ENCODE measurements at places on chromosomes 2 and 18.

- DNase-seq, result no peak
Measured at GRCh38 chr2:10157293-10157692, 34.8 kb downstream of the RRM2 start.

- DNase-seq, result peak; percentile 65
Measured at GRCh38 chr2:84741182-84741822, 139.6 kb downstream of the TRABD2A start.

DNA sequence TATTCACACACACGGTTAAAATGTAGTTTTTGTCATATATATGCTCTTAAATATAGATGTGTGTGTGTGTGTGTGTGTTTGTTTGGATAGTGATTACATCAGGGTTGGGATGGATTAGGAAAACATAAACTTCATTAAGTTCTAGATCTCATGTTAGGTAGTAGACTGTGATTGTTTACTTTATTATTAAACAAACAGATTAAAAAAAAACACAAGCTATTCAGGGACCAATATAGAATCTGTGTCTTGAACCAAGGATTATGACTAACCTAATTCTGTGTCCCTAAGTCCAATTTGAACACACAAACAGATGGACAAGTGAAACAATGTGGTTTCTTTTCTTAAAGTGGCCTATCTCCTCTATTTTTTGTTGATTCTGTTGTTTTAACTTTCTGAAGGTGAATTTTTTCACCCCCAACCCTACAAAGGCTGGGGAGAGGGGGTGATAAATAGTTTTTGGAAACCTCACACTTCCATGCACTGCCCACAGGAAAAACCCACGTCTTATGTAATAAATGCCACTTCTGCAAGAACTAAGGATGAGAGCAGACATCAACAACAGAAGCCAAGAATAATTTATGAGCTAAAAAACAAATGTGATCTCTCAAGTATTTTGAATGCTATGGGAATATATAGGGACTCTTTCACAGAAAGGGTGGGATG lies 40.7 kb downstream of the IL1R2 start:
- DNase-seq, result no peak

DNA sequence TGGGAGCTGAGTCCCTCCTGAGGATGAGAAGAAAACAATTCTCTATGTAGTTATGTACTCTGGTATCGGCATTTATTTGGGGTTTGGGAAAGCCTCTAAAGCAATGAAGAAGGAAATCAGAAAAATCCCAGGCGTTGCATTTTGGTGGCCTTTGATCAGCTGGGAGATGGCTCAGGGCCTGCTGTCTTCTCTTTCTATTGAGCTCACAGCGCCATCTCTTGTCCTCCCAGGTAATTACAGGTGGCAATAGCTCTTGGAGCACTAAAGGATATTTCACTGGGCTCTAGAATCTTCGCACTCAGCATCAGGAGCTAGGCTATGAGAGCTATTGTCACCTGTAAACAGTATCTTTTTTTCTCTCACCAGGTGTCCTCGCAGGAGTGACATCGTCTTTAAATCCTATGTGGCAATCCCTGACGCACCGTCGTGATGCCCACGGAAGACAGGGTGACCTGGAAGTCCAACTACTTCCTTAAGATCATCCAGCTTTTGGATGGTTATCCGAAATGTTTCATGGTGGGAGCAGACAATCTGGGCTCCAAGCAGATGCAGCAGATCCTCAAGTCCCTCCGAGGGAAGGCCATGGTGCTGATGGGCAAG lies 76.1 kb upstream of the PMAIP1 start:
- no peak for DNase-seq

DNA sequence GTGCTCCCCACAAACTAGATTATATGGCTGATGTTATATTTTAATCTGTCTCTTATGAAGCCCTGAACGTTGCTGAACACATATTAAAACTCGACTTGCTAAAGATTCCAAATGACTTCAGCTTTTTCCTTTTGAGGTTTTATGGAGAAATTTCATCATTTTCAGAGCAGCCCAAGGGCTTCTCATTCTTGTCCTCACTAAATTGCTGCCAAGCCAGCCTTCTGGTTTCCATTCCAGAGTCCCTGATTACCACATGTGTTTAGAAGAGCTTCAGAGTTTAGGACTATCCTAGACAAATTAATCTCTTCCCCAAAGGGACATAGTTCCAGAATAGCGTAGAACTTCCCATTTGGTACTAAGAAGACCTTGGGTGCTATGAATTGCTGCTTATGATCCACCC lies 77.8 kb upstream of the CCDC195 start:
- no peak for DNase-seq

GRCh38 chr18:61352611-61353010 lies 19.4 kb downstream of the CDH20 start:
- DNase-seq, result no peak

DNA sequence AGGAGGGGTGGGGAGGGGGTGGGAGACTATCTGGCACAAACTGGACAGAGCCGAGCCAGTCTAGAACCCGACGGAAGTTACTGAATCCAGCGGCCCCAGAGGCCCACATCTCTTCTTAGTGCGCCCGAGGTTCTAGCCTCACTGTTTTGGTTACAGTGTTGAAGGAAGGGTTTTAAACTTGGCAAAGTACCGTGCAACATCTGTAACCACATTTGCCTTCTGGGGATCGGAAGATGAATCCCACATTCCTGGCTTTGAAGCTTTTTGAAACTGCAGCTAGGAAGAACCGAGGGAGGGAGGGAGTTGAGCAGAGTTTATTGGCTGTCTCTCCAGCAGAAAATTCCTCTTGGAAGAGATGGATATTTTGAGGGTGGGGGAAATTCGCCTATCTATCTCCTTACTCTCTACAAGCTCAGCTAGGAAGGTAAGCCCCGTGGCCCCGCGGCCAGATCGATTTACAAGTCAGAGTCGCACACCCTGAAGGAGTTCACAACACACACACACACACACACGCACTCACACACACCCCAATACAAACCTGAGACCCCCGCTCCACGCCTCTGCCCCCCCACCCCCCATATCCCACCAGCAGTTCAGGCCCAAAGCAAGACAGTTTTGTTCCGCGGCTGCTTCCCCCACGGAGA lies 1.0 kb downstream of the ACVR1 start:
- peak; percentile 7 for DNase-seq

DNA sequence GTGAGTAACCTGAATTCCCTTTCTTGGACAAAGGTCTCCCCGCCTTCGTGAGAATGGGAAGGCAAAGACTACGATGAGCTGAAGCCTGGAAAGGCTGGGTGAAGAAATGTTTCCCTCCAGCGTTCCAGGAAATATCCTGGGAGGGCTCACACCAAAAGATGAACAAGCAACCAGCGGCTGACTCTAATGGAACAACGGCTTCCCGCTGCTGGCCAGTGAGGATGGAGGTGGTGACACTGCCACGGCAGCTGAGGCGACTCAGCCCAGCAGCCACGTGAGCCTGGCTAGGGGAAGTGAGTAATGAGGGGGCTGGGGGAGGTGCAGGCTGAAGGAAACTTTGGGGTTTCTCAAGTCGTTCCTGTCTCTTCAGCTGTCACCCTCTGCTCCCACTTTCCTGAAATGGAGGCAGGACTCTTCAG lies 105.0 kb upstream of the SMAD7 start:
- DNase-seq, result peak; percentile 13

- DNase-seq, result no peak
Measured at GRCh38 chr2:198322275-198322674, 517.9 kb downstream of the PLCL1 start.

- DNase-seq, result no peak
Measured at GRCh38 chr2:149075853-149076252, 37.4 kb downstream of the LYPD6B start.

DNA sequence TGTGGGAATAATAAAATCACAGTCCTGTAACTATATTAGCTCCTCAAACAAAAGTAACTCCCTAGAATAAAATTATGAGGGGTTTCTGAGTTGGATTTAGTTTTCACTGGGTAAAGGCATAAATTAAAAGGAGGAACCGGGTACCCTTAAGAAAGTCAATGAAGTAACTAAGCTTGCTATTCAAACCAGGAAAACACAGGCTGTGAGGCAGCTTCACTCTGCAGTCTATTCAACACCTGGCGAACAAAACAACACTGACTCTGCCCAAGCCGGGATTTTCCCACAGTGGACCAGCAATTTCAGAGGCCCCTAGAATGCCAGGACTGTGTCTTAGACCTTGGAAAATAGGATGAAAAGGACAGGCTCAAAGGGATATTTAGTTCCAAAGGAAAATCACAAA lies 24.6 kb upstream of the CREB1 start:
- no peak for DNase-seq

GRCh38 chr18:3889803-3890202 lies 439.8 kb downstream of the TGIF1 start:
- no peak for DNase-seq

DNA sequence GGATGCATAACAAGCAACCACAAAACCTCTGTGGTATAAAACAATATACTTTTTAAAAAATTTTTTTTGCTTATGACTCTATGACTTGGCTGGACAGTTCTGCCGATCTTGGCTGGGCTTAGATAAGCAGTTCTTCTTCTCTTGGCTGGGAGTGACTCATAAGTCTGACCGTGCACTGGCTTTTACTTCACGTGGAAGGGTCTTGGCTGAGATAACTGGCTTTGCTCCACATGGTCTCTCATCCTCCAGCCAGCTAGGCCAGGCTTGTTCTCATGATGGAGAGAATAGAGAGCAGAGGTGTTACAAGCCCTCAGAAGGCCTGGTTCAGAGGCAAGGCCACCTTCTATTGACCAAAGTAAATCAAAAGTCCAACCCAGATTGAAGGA lies 178.9 kb upstream of the SERPINE2 start:
- DNase-seq, result no peak

DNA sequence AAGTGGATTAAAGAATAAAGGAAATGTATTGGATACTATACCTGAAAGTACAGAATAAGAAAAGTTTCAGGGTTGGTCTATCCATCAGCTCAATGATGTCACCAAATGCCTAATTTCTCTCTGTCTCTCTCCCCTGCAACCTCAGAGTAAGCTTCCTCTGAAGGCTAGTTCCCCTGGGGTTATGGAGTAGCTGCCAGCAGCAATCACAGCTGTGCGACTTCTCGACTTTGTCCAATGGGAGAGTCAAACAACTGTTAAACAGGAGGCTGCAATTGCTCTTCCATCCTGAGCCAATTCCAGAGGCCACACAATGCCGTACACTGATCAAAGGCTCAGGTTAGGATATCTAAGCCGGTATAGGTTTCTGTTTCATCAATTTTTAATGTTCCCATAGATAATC lies 95.3 kb upstream of the FANCL start:
- no peak for DNase-seq

DNA sequence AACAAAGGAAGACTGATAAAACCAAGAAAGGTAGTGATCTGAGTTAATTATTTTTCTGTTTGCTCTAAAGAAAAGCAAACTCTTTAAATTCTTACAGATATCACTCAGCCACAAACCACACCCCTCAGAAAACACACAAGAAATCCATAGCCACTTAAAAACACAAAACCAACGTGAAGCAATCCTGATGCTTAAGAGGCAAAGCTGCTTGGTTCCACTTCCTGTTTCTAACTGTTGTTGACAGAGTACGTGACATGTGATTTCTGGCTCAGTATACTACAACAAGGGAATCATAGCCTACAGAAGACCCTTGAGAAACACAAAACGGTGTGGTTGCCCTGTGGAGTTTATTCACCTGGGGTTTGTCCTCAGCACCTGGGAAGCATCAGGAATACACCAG lies 240.9 kb upstream of the APCDD1 start:
- DNase-seq, result peak; percentile 26

DNA sequence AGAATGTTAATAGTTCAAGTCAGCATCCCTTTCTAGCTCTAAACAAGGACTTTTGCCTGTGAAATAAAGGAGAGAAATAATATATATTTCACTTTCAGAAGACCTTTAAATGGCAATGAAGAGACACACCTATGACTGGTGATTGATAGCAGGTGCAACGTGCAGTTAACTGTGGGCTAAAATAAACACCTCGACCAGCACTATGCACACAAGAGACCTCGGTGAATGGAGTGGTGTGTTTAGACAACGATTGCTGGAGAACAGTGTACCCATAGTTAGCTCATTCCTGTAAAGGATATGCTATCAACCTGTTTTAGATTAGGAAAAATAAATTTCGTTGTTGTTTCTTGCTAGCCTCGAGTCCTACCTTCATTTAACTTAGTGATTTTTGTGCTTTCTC lies 143.4 kb downstream of the NR4A2 start:
- DNase-seq, result no peak

GRCh38 chr2:128721096-128721495 lies 402.4 kb upstream of the HS6ST1 start:
- DNase-seq, result no peak

DNA sequence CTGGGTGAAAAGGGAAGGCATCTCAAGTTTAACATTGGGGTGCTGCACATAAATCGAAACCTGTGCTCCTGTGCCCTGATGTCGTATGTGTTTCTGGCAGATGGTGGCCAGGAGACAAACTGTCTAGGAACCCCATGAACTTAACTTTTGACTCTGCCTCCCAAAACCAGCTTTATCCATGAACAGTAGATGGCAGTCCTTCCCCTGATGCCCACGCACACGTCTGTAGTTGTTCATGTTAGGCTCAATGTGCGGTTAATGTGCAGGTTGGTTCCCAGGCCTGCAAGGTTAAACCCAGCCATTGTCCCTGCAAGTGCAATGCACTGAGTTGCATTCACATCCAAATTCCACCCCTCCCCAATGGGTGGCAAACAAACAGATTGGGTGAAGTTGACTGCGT lies 44.1 kb upstream of the SIX3 start:
- DNase-seq, result no peak

- no peak for DNase-seq
Measured at GRCh38 chr2:152811916-152812315, 93.5 kb downstream of the ARL6IP6 start.

DNA sequence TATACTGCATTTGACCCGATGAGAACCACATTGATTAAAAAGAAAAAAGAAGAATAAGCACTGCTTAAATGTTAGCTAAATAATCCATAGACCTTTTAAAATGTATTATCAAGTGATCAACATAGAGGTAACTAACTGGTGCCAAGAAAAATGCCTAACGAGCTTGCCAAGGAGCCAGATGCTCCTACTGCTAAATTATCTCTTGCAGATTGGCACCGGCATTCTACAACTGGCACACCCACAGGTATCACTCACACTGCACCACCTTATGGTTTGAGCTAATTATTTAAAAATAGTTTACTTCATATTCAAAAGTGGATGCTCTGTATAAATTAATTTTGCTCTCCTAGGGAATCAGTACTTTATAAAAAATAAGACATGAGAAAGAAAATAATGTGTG lies 341.6 kb upstream of the CDH7 start:
- no peak for DNase-seq

- no peak for DNase-seq
Measured at GRCh38 chr2:138536302-138536701, 34.7 kb downstream of the SPOPL start.

- DNase-seq, result no peak
Measured at GRCh38 chr2:55204950-55205349, 27.1 kb downstream of the CLHC1 start.

DNA sequence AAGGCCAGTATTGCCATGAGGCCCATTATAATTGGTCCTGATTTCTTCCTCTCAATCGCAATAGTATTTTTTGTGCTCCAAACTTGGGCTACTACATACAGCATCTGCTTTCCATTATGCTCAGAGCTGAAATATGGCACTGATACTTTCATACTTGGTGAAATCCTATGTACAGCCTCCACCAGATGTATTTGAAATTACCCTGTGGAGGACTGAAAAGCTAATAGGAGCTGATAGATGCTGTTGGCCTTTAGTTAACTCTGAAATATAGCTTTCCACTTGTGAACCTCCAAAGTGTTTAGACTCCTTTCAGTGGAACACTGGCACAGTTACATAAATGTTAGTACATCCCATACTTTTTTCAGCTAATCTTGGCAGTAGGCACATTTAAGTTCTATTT lies 205.7 kb downstream of the NEDD4L start:
- DNase-seq, result no peak

GRCh38 chr2:66579186-66580126 lies 144.5 kb downstream of the MEIS1 start:
- no peak for DNase-seq

GRCh38 chr18:39602131-39602530 lies 2036.5 kb upstream of the CELF4 start:
- no peak for DNase-seq
